Activated naive CD8-positive, alpha-beta T cell treated with anti-CD3 and anti-CD28 coated beads for 36 hours (primary cell): ENCODE measurements at places on chromosomes 16 and 17.
A peak's percentile ranks its signal among the peaks of the same experiment; 100 is the strongest.

DNA sequence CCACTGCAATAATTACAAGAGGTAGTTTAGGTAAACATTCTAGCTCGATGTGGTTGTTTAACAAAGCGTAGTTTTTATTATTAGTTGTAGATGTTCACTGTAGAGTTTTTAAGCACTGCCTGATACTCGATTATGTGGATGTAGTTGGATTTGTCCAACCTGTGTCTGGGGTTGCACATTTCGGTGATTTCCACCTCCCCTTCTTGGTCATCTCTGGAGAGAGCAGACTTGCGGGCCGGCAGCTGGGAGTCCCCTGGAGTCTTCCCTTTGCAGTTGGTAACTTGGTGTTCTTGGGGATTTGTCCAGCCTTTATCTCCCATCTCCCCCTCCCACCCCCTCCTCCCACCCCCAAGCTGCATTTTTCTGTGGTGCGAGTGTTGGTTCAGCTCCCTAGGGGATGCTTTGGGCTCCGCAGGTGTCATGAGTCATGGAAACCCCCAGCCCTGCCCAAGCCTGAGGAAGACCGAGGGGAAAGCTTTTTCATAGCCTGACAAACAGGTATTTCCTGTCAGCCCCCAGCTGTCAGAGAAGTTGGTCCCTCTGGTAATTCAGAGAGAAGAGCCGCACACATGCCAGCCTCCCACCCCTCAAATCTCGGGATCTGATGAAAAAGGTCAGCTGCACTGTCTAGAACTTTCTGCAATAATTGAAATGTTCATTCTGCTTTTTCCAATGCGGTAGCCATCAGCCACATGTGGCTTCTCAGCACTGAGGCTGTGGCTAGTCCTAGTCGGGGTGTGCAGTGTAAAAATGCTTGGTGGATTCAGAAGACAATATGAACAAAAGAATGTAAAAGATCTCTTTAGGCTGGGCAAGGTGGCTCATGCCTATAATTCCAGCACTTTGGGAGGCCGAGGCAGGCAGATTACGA lies 50.3 kb downstream of the KSR1 start:
- peak; percentile 19 for DNase-seq

GRCh38 chr17:19672009-19672750 lies 23.6 kb downstream of the ALDH3A2 start:
- no peak for DNase-seq

DNA sequence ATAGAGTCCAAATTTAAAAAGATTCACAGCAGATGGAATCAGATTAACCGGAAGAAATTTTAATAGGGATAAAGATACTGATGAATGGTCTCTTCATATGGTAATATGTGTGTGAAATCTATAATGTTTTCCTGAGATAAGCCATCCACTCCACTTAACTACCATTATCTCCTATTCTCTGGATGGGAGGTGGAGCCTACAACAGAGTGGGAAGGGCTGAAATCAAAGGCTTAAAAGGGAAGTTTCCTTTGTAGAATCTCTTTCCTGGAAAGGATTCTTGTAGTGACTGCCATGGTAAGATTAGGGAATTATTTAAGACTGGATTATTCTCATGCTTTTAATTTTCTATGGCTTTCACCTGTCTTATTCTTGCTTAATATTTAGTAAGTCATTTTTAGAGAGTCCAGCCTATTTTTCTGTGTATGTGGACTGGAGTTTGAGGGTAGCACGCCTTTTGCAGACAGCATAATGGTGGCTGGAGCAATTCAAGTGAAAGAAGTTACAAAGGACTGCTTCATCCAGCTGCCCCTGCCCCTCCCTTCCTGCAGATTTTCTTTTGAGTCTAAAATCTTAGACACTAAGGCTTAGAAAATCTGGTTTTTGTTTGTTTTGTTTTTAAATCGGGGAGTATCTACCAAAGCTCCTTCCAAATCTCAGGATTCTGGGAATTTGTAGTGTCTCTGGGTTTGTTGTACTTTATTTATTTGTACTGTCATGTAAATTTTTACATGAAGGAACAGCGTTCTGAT lies 26.5 kb downstream of the KAT7 start:
- DNase-seq, result no peak

DNA sequence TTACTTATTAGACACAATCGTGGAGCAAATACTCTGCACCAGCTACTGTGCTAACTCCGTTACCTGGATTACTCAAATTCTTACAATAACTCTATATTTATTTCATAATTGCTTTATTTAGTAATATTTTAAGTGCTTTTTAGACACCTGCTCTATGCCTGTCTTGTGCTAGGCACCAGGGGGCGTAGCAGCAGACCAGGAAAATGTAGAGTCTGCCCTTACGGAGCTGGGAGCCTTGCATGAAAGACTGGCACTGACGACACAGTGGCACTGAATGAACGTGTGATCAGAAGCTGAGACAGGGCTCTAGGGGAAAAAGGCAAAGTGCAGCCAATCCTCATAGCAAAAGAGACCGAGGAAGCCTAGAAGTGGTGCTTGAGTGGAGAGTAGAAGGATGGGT lies 486.5 kb downstream of the CDH13 start:
- DNase-seq, result no peak

GRCh38 chr16:23682181-23682580 lies 3.5 kb downstream of the PLK1 start:
- DNase-seq, result no peak
